ENCODE measurements at places on chromosomes 5 and 9. TPM values are rescaled to one million over a fixed set of nuclear protein-coding genes. Genes with fewer than 3 reads are reported as not detected.

Gene NEURL1B
- total RNA-seq, result not detected

Gene SPAAR
- total RNA-seq, result not detected

Gene ZNF300
- 0.74 TPM for total RNA-seq

Gene FAM221B
- not detected for total RNA-seq

Gene SPINK1
- not detected for total RNA-seq

Gene TAF1L
- not detected for total RNA-seq

Gene AIF1L
- total RNA-seq, result 0.11 TPM

Gene TMOD1
- total RNA-seq, result 1.2 TPM

Gene OTP
- total RNA-seq, result not detected

Gene OBP2B
- total RNA-seq, result not detected

Gene CNTNAP3B
- not detected for total RNA-seq

Gene SLC27A6
- not detected for total RNA-seq

Gene CDC20B
- 0.08 TPM for total RNA-seq

Gene PITX1
- total RNA-seq, result 0.10 TPM

Gene RGMB
- 4.1 TPM for total RNA-seq

Gene ZDHHC11B
- total RNA-seq, result 0.17 TPM

Gene FBN2
- not detected for total RNA-seq

Gene SLCO4C1
- total RNA-seq, result 0.10 TPM

Gene HRCT1
- total RNA-seq, result not detected

Gene ARL14EPL
- not detected for total RNA-seq

Gene ADAMTSL2
- 0.04 TPM for total RNA-seq

Gene LCNL1
- total RNA-seq, result not detected

Gene PRLR
- not detected for total RNA-seq

Gene FSTL4
- 0.30 TPM for total RNA-seq

Gene CENPK
- 78.6 TPM for total RNA-seq

Gene BHMT2
- not detected for total RNA-seq

Gene GDNF
- total RNA-seq, result not detected

Gene SLC1A1
- total RNA-seq, result 0.13 TPM

Gene SPINK6
- not detected for total RNA-seq

Gene PCDHGA6
- 0.13 TPM for total RNA-seq

Gene CDH6
- not detected for total RNA-seq

Gene TRIM36
- total RNA-seq, result 0.15 TPM

Gene PCDHGA5
- 0.13 TPM for total RNA-seq

Gene GMCL2
- total RNA-seq, result not detected

Gene PCDHB5
- total RNA-seq, result not detected

Gene POU5F2
- total RNA-seq, result 0.34 TPM

Gene RMRP
- 9,295 TPM for total RNA-seq

Gene ARHGEF39
- total RNA-seq, result 12.6 TPM

Gene CCIN
- total RNA-seq, result not detected

Gene MYOZ3
- total RNA-seq, result 0.06 TPM

Gene LCN12
- 0.89 TPM for total RNA-seq

Gene FOXD4L4
- 0.11 TPM for total RNA-seq

Gene SLC6A3
- total RNA-seq, result 0.08 TPM

Gene LCN15
- total RNA-seq, result not detected

Gene KYAT1
- total RNA-seq, result 10.9 TPM

Gene SPINK4
- not detected for total RNA-seq

Gene KCNV2
- total RNA-seq, result not detected
